Hematopoietic multipotent progenitor cell treated with erythropoietin and hydrocortisone succinate and interleukin-3 and kit ligand, for 6 days (in vitro differentiated cells): ENCODE measurements at places on chromosomes 3 and 15.

GRCh38 chr3:14946236-14946635 is 1.1 kb upstream of the NR2C2 start:
- no peak for DNase-seq

GRCh38 chr3:115913069-115913686 is 289.9 kb downstream of the GAP43 start:
- peak; percentile 27 for DNase-seq

DNA sequence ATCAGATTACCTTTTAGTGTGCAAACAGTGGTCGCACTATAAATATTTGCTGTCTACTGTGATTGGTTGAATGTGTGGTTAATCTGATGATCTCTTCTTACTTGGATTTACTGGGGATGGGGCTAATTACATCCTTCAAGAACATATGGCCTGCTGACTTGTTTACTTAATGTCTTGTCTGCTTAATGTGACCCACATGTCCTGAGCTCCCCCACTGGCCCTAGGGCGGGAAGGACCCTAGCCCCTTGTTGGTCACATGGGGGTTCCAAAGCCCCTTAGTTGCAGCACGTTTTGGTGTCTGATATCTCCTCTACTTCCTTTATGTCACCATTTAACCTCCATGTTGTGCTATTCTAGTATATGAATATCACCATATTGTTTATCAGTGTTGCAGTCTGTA is 17.8 kb upstream of the P2RY12 start:
- DNase-seq, result no peak

GRCh38 chr3:42652611-42653302 is 740 bp upstream of the ZBTB47 start:
- DNase-seq, result peak; percentile 80

- DNase-seq, result peak; percentile 77
These were observed 13.0 kb upstream of the CSK start for GRCh38 chr15:74768771-74769342.

- DNase-seq, result no peak
These were observed 156.8 kb upstream of the ICE2 start for GRCh38 chr15:60635507-60636352.

GRCh38 chr3:32106929-32107362 is 526 bp downstream of the GPD1L start:
- peak; percentile 76 for DNase-seq

DNA sequence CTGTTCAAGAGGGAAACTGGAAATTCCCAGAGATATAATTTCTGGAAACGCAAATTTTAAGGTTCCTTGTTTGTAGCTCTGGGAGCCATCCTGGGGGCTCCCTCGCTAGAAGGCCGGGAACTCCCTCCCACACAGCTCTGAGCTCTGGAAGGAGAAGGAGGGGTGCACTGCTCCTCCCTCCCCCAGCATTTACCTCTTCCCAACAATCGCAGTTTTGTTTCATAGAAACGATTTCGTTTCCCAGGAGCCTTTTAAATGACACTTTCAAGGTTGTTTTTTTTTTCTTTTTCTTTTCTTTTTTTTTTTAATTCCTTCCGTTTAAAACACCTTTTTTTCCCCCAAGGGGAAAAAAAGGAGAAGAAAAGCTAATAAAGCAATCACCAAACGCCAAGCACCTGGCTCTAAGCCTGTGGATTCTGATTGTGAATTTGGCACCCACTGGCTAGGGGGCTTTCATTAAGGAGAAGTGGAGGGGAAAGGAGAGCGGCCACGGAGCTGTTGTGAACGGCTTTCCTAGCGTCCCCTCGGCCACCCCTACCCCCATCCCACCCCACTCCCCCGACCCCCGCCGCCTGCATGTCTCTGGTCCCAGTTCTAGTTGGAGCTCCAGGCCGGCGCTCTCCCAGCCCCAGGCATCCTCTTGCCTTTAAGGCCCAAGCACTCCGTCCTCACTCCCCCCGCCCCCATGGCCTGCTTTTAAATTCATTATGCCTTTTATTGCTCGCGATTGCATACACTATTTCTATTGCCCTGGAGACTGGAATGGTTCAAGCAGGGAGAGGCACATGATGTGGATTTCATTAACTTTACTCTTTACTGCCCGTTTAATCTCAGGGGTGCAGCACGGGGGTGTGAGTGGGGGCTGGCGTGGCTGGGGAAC is 13.6 kb upstream of the CCDC33 start:
- no peak for DNase-seq

GRCh38 chr3:124372775-124373174 is 357.5 kb upstream of the UMPS start:
- DNase-seq, result no peak
